Psoas muscle (tissue), 8 donors: ENCODE measurements at places on chromosomes 1 and 21. TPM values are rescaled to one million over a fixed set of nuclear protein-coding genes. Genes with fewer than 3 reads are reported as not detected.

DNA sequence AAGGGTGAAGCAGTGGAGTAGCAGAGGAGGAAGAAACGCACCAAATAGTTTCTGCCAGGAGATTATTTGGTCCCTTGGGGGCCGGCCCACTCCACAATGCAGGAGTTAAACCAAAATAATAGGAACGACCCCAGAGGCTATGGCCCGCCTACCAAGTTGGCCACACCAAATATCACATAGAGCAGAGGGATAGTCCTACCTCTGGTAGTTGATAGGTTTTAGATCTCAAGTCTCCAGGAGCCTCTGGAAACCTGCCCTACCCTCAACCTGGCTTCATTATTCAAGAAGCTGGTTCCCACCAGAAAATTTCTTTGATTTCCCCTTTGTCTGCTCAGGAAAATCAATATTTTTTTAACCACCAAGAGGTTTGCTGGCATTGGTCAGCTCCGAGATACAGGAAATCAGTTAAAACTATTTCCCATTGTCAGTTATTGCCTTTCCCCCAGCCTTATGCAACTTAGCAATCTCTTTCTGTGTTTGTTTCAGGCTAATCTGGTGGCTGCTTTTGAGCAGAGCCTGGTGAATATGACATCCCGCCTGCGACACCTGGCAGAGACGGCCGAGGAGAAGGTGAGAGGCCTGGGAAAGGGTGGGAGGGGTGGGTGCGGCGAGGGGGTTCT is 35.5 kb upstream of the IPO9 start:
- H3K27me3 ChIP-seq = peaks cover 9% of the 10 kb centered on the region
- H3K27ac ChIP-seq = no peak overlapping the region
- H3K4me1 ChIP-seq = peaks cover 19% of the 10 kb centered on the region
- no peak overlapping the region for H3K4me3 ChIP-seq

- no peaks in the 10 kb centered on the region for H3K27me3 ChIP-seq
- DNase-seq = no peak
- H3K27ac ChIP-seq = no peak overlapping the region
Observed at GRCh38 chr1:165174491-165174890, 182.0 kb downstream of the LMX1A start.

- H3K4me3 ChIP-seq = no peak overlapping the region
- no peak overlapping the region for H3K27ac ChIP-seq
- DNase-seq = no peak
- H3K27me3 ChIP-seq = no peaks in the 10 kb centered on the region
Observed at GRCh38 chr1:5954964-5955363, 37.3 kb downstream of the NPHP4 start.

- no peak for DNase-seq
- H3K27ac ChIP-seq = no peak overlapping the region
- no peaks in the 10 kb centered on the region for H3K27me3 ChIP-seq
- H3K36me3 ChIP-seq = peaks cover 94% of the 10 kb centered on the region
- no peaks in the 10 kb centered on the region for H3K4me1 ChIP-seq
Observed at GRCh38 chr1:10339815-10340214, 59.0 kb upstream of the PGD start.

- H3K36me3 ChIP-seq = no peaks in the 10 kb centered on the region
- no peak for DNase-seq
- H3K4me1 ChIP-seq = no peaks in the 10 kb centered on the region
- H3K27ac ChIP-seq = no peak overlapping the region
- H3K4me3 ChIP-seq = no peak overlapping the region
Observed at GRCh38 chr1:239483391-239483790, 97.0 kb downstream of the CHRM3 start.

DNA sequence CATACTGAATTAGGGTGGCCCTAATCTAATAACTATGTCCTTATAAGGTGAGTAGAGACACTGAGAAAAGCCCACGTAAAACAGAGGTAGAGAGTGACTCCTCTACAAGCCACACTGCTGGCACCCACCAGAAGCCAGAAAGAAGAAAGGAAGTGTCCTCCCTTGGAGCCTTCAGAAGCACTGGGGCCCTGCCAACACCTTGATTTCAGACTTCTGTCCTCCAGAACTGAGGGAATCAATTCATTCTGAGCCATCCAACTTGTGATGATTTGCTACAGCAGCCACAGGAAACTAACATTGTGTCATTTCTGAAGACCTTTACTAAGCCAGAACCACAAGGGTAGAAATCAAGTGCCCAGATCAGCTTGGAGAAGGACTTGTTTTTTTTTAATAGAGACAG is 15.0 kb downstream of the GNB1 start:
- no peak for DNase-seq
- H3K36me3 ChIP-seq = peaks cover 2% of the 10 kb centered on the region
- no peaks in the 10 kb centered on the region for H3K27me3 ChIP-seq
- no peak overlapping the region for H3K27ac ChIP-seq
- H3K4me3 ChIP-seq = no peak overlapping the region
- peaks cover 61% of the 10 kb centered on the region for H3K4me1 ChIP-seq

- H3K4me3 ChIP-seq = no peak overlapping the region
- H3K27me3 ChIP-seq = no peaks in the 10 kb centered on the region
- H3K27ac ChIP-seq = peak overlapping the region; percentile 97
- peaks cover 67% of the 10 kb centered on the region for H3K4me1 ChIP-seq
- DNase-seq = peak; percentile 46
Observed at GRCh38 chr21:44867999-44868700, 5.3 kb downstream of the PTTG1IP start.

- no peaks in the 10 kb centered on the region for H3K4me1 ChIP-seq
- H3K36me3 ChIP-seq = no peaks in the 10 kb centered on the region
- no peak overlapping the region for H3K27ac ChIP-seq
- H3K27me3 ChIP-seq = no peaks in the 10 kb centered on the region
Observed at GRCh38 chr1:53631622-53632310, 107.2 kb downstream of the GLIS1 start.

GRCh38 chr1:30307182-30307581 is 416.2 kb downstream of the MATN1 start:
- H3K36me3 ChIP-seq = no peaks in the 10 kb centered on the region
- no peak for DNase-seq
- no peaks in the 10 kb centered on the region for H3K27me3 ChIP-seq
- no peak overlapping the region for H3K27ac ChIP-seq
- no peak overlapping the region for H3K4me3 ChIP-seq

DNA sequence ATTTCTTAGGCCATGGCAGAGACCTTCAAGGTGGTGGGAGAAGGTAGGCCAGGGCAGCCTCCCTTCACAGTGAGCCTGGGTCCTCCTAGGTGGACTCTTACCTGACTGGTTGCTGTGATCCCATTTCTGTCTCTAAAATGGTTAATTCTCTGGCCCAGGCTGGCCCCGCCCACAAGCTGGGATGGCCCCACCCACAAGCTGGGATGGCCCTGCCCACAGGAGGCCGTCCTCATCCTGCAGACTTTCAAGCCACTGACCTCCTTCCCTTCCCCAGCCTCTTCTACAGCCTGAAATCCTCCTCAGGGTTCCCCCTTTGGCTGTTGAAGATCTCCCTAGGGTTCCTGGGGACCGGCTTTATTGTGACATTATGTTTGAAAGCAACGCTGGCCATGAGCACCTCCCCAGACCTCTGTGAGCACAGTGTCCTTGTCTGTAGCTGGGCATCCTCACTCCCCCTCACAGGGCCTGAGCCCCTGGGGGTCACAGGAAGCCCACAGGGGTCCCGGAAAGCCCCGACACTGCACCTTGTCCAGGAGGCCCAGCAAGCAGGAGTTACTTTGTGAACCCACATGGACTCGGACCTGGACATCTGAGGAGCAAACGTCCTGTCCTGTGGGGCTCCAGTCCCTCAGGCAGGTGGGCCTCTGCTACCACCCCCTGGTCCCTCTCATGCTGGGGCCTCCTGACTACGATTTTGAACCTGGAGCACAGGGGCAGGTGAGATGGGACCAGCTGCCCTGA is 621.7 kb downstream of the MATN1 start:
- no peak for DNase-seq
- H3K4me1 ChIP-seq = no peaks in the 10 kb centered on the region
- peaks cover 17% of the 10 kb centered on the region for H3K27me3 ChIP-seq

- no peaks in the 10 kb centered on the region for H3K4me1 ChIP-seq
- H3K27ac ChIP-seq = no peak overlapping the region
- no peak overlapping the region for H3K4me3 ChIP-seq
- H3K36me3 ChIP-seq = no peaks in the 10 kb centered on the region
Observed at GRCh38 chr1:203440771-203441170, 34.8 kb upstream of the PRELP start.

GRCh38 chr1:125065821-125066180 is 3881.0 kb downstream of the SRGAP2C start:
- H3K27me3 ChIP-seq = no peaks in the 10 kb centered on the region
- no peaks in the 10 kb centered on the region for H3K4me1 ChIP-seq
- no peak for DNase-seq
- no peak overlapping the region for H3K4me3 ChIP-seq
- no peaks in the 10 kb centered on the region for H3K36me3 ChIP-seq
- H3K27ac ChIP-seq = no peak overlapping the region

- no peaks in the 10 kb centered on the region for H3K27me3 ChIP-seq
- no peak overlapping the region for H3K27ac ChIP-seq
- H3K4me3 ChIP-seq = no peak overlapping the region
Observed at GRCh38 chr1:103336408-103336807, 189.1 kb upstream of the RNPC3 start.

DNA sequence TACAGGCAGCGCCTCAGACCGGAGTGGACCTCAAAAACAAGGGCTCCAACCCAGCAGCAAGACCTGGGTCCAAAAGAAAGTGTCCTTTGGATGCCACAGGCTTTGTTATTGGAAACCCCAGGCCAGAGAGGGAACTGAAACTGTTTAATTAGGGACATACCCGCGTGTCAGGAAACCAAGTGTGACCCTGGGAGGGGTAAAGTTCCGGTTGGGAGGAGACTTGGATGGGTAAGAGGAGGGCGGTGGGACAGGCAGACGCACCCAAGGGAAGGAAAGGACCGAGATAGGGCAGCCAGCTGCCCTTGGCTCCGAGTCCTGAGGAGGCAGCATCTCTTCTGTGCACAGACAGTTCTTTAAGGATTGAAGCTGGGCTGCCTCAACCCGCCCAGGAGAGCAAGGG is 71.4 kb downstream of the CDC7 start:
- no peaks in the 10 kb centered on the region for H3K36me3 ChIP-seq
- H3K27ac ChIP-seq = no peak overlapping the region
- DNase-seq = no peak
- H3K4me3 ChIP-seq = no peak overlapping the region
- peaks cover 3% of the 10 kb centered on the region for H3K4me1 ChIP-seq
- no peaks in the 10 kb centered on the region for H3K27me3 ChIP-seq

DNA sequence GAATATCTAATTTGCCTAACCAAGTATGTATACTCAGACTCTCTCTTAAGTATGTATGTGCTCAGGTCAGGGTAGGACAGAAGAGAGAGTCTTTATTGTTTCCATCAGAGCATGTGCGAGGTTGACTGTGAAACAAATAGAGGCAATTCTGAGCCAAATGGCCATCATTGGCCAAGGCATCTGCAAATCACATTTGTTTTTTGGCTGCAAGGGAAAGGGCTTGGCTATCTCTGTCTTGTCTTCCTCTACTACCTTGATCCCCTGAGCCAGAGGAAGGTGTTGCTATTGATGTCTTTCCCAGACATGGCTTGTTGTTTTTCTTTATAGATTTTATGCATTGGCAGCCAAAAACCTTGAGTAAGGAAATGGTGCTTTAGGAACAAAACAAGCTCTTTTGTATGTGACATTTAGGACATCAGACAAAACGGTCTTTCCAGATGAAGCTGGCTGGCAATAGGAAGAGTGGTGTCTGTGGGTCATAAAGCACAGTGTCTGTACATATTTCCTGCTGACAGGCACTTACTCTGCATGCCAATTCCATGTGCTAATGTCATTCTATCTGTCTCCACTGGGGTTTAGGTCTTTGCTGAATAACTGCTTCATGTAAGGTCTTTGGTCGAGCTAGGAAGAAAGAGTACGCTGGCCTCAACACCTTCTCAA is 163.3 kb downstream of the BRINP2 start:
- DNase-seq = no peak
- no peak overlapping the region for H3K4me3 ChIP-seq
- no peaks in the 10 kb centered on the region for H3K27me3 ChIP-seq
- peaks cover 5% of the 10 kb centered on the region for H3K4me1 ChIP-seq
- no peaks in the 10 kb centered on the region for H3K36me3 ChIP-seq

DNA sequence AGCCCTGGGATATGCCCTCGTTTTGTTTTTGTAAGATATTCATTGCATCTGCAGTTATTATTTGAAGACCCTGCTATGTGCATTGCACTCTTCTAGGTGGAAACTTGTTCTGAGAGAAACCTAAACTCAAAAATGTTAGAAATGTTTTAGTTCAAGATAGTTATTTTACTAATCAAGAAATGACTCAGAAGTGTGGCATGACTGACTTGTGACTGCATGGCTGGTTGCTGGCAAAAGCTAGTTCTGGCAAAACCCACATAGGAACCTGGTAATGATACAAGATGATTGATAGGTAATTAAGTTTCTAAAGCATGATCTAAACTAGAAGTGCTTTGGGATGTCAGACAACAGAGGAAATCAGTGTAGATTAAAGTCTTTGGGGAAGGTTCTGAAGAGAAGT is 33.8 kb upstream of the NFASC start:
- H3K4me1 ChIP-seq = no peaks in the 10 kb centered on the region
- no peak overlapping the region for H3K4me3 ChIP-seq
- H3K36me3 ChIP-seq = no peaks in the 10 kb centered on the region
- H3K27ac ChIP-seq = no peak overlapping the region

DNA sequence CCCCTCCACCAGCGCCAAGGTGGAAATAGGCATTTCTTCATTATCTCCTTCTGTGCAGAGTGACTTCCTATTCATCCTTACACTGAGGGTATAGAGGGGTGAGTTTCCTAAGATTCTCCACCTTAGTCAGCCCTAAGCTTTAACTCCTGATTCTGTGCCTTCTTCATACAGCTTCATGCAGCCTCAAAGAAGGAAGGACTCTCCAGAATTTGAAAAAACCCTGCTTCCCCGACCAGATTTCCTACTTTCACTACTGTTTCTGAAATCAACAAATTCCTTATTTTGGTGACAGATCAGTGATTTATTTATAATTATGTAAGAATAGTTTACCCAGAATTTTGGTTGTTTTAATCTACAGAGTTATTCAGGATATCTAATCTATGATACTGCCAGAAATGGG is 28.6 kb downstream of the GFI1 start:
- H3K27me3 ChIP-seq = peaks cover 6% of the 10 kb centered on the region
- H3K27ac ChIP-seq = no peak overlapping the region
- H3K4me1 ChIP-seq = no peaks in the 10 kb centered on the region
- no peak overlapping the region for H3K4me3 ChIP-seq

Gene PLEKHG5
- 1.5 TPM for polyA plus RNA-seq

Gene KRTAP19-3
- polyA plus RNA-seq = not detected

Gene SDE2
- polyA plus RNA-seq = 19.5 TPM

Gene LDLRAD1
- polyA plus RNA-seq = not detected

Gene MMP23B
- 0.25 TPM for polyA plus RNA-seq

Gene OR2W3
- not detected for polyA plus RNA-seq
